ENCODE measurements at places on chromosomes 2 and 18. TPM values are rescaled to one million over a fixed set of nuclear protein-coding genes. Genes with fewer than 3 reads are reported as not detected.

INPP1 gene
- total RNA-seq, result 19.8 TPM

NT5C1B gene
- total RNA-seq, result not detected

LCT gene
- not detected for total RNA-seq

SCYGR4 gene
- total RNA-seq, result not detected

DUSP2 gene
- 0.47 TPM for total RNA-seq

SLC9A2 gene
- total RNA-seq, result 0.22 TPM

CCNYL1 gene
- total RNA-seq, result 9.7 TPM

SERPINB7 gene
- not detected for total RNA-seq

ARHGAP25 gene
- total RNA-seq, result 8.4 TPM

CYP26B1 gene
- total RNA-seq, result 0.16 TPM

PLEK gene
- total RNA-seq, result 1.0 TPM

MOGAT1 gene
- 0.38 TPM for total RNA-seq

C2orf76 gene
- total RNA-seq, result 3.8 TPM

INPP5D gene
- 11.4 TPM for total RNA-seq

ICA1L gene
- total RNA-seq, result 4.6 TPM

EPAS1 gene
- 83.0 TPM for total RNA-seq

UGT1A4 gene
- total RNA-seq, result not detected

NT5DC4 gene
- not detected for total RNA-seq

CSRNP3 gene
- 1.6 TPM for total RNA-seq

GALNT3 gene
- total RNA-seq, result 21.1 TPM

IL36B gene
- total RNA-seq, result not detected

KYNU gene
- 0.12 TPM for total RNA-seq

EDAR gene
- total RNA-seq, result 0.34 TPM

GALR1 gene
- not detected for total RNA-seq

LOXHD1 gene
- 0.14 TPM for total RNA-seq

RFTN2 gene
- 1.7 TPM for total RNA-seq

DCDC2C gene
- total RNA-seq, result not detected

HYCC2 gene
- 14.5 TPM for total RNA-seq

UGT1A1 gene
- 0.28 TPM for total RNA-seq

TOGARAM2 gene
- 0.69 TPM for total RNA-seq

C2orf15 gene
- 1.8 TPM for total RNA-seq

G6PC2 gene
- total RNA-seq, result 33.7 TPM

C2orf66 gene
- not detected for total RNA-seq

CRYBA2 gene
- total RNA-seq, result 29.6 TPM
